ENCODE measurements at places on chromosomes 16 and 17.

- DNase-seq = no peak
Observed at GRCh38 chr17:50488880-50489279, 10.2 kb downstream of the RSAD1 start.

GRCh38 chr16:3022208-3022683 lies 1.5 kb downstream of the HCFC1R1 start:
- peak; percentile 92 for DNase-seq

DNA sequence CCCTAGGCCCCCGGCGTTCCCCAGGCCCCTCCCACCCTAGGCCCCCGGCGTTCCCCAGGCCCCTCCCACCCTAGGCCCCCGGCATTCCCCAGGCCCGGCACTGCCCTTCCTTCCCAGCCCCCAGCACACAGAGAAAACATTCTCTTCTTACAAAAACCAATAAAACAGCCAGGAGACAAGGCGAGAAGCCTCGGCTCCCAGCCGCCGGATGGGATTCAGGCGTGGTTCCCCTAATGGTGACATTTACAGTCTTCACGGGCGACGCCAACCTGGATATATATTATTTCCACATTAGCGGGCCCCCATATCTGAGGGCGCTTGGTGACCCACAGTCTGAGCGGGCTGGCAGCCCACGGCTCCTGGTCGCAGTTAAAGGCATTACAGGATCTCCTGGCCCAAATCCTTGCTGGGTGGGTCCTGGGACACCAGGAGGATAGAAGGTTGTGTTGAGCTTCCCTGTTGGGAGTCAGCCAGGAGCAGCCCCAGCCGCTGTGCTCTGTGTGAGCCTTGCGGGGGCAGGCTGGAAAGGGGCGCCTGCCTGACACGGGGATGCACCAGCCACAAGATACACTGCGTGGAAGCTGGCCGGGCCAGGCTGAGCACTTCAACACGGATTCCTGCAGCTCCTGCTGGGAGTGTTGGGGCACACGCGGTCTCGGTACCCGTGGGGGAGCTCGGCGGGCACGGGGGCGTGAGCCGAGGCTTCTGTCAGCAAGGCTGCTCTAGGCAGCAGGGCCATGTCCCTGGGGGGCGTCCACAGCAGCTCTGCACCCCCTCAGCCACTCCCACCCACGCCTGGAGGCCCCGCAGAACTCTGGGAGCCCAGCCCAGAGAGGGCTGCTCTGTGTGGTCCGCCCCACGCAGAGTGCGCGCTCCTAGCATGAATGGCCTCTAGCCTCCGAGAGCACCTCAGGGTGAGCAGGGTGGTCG lies 83.7 kb downstream of the LMF1 start:
- DNase-seq = no peak

DNA sequence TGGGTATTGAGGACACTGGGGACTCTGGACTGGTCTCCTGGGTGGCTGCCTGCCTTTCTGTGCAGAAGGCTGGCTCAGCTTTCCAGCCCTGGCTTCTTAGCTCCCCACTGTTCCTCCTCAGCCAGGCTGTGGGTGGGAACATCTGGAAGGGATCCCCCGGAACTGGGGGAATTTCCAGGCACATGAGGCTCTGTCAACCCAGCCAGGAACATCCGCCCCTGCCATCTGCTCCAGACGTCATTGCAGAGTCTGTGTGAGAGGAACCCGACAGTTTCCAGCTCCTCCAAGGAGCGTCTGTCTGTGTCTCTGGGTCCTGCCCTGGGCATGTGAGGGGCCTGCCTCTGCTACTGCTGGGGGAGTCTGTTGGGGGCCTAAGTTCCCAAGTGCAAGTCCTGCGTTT lies 36.2 kb upstream of the CRHR1 start:
- no peak for DNase-seq

GRCh38 chr17:63571632-63572310 lies 21.5 kb downstream of the DCAF7 start:
- DNase-seq = no peak

GRCh38 chr16:10497132-10498101 lies 83.0 kb downstream of the EMP2 start:
- DNase-seq = no peak

GRCh38 chr17:81601525-81602120 lies 35.3 kb downstream of the NPLOC4 start:
- DNase-seq = no peak

DNA sequence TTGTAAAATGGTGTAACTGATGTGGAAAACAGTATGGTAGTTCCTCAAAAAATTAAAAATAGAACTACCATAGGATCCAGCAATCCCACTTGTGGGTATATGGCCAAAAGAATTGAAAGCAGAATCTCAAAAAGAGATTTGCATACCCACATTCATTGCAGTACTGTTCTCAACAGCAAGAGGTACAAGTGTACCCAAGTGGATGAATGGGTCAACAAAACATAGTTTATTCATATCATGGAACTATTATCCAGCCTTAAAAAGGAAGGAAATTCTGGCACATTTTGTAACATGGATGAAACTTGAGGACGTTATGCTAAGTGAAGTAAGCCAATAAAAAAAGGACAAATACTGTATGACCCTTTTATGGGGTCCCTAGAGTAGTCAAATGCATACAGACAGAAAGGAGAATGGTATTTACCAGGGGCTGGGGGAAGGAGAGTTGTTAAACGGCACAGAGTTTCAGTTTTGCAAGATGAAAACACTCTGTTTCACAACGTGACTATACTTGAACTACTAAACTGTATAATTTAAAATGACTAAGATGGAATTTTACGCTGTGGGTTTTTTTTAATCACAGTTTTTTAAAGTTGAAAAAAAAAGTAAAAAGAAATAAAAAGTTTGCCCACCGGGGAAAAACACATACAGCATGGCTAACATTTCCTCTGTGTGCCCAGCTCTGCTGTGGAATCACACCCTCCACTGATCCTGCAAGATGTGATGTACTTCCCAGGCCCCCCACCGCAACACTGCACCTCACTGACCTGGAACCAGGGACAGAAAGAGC lies 6.1 kb downstream of the TVP23A start:
- DNase-seq = no peak

DNA sequence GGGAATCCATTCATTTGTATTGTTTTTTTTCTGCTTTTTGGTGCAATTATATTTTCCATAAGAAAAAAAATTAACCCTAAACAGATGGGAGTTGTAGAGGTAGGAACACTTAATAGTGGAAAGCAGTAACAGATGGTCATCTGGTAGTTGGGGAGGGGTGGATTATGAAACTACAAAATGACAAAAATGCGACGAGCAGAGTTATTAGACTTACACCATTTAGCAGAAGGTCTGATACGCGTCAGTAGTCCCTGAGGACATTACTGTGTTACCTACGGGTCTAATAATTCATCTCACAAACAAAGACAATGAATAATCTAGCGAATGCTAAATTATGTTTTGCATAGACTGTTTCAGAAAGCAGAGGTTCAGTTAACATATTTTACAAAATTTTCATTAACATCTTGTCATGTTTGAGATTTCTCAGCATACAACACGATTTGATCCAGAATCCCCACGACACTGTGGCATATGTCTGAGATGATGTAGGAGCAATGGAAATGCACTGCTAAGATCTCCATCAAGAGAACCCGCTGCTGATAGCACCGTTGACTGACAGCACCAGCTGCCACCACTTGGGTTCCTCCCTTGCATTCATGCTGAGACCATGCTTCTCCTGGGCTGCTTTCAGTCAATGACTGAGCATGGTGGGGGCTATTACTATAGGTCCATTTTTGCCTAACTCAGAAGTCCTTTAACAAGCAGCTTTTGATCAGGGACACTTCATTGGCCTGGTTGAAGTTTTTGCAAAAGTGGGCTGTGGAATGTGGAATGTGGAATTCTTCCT lies 182.2 kb upstream of the CPHXL start:
- no peak for DNase-seq

- DNase-seq = no peak
Observed at GRCh38 chr16:58333985-58334384, 39.2 kb upstream of the PRSS54 start.

DNA sequence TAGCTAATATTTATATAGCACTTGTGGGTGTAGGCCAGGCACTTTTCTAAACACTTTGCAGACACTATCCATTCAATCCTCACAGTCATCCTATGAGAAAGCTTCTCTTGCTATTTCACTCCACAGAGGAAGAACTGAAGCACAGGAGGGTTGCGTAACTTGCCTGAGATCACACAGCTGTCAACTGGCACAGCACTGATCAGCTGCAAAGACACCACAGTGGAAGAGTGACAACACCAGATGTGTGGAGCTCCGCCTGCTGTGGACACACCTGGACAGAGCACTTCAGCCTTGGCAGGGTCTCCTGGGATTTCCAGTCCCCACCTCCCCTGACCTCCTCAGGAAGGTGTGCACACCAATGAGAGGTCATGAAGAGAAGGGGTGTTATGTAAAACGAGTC lies 13.3 kb upstream of the CNEP1R1 start:
- no peak for DNase-seq

DNA sequence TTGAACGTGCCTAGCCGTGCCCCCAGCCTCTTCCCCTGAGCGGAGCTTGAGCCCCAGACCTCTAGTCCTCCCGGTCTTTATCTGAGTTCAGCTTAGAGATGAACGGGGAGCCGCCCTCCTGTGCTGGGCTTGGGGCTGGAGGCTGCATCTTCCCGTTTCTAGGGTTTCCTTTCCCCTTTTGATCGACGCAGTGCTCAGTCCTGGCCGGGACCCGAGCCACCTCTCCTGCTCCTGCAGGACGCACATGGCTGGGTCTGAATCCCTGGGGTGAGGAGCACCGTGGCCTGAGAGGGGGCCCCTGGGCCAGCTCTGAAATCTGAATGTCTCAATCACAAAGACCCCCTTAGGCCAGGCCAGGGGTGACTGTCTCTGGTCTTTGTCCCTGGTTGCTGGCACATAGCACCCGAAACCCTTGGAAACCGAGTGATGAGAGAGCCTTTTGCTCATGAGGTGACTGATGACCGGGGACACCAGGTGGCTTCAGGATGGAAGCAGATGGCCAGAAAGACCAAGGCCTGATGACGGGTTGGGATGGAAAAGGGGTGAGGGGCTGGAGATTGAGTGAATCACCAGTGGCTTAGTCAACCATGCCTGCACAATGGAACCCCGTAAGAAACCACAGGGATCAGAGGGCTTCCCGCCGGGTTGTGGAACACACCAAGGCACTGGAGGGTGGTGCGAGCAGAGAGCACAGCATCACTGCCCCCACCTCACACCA lies 724 bp downstream of the GAA start:
- peak; percentile 46 for DNase-seq

GRCh38 chr16:52837251-52837650 lies 215.4 kb downstream of the CHD9NB start:
- DNase-seq = no peak

- DNase-seq = no peak
Observed at GRCh38 chr17:17765359-17766076, 71.3 kb downstream of the SREBF1 start.

- no peak for DNase-seq
Observed at GRCh38 chr17:2174014-2174413, 119.1 kb downstream of the HIC1 start.

GRCh38 chr16:80063713-80064069 lies 463.2 kb upstream of the MAF start:
- DNase-seq = no peak

DNA sequence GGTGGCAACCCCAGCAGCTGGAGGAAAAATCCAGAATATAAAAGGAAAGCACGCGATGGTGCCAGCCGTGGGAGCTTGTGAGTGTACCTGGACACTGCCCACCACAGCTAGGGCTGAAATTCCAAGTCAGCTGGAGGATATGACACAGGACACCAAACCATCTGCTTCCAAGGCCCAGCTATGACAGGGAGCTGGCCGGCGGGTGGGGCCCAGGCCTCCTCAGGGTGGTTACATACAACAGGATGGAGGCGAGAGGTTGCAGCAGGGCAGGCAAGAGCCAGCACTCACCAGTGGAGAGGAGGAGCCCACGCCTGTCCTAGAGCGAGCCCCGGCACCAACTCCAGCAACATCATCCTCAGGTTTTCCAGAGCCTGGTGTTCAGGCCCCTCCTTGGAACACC lies 163.2 kb upstream of the RPL38 start:
- DNase-seq = no peak

DNA sequence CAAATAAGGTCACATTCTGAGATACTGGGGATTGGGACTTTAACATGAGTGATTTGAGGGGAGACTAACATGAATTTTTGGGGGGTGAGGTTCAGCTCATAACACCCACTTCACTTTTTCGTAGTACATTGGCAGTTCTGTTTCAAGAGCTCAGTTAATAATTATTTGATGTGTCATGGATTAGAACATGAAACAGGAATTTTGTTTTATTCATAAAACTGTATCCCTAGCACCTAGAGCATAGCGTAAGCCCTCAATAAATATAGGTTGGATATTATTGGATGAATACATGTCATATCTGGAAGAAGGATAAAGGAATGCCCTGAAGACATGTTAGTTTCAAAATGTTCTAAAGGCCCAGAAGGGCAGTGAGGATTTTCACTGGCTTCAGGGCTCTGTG lies 119.8 kb downstream of the PRKCA start:
- DNase-seq = no peak

- no peak for DNase-seq
Observed at GRCh38 chr17:49465331-49465903, 29.7 kb upstream of the NGFR start.

GRCh38 chr17:2184993-2185931 lies 118.3 kb downstream of the SMG6 start:
- DNase-seq = no peak

GRCh38 chr17:54899721-54900456 lies 763 bp upstream of the TOM1L1 start:
- no peak for DNase-seq

GRCh38 chr17:57665696-57666095 lies 79.4 kb downstream of the CCDC182 start:
- DNase-seq = no peak

DNA sequence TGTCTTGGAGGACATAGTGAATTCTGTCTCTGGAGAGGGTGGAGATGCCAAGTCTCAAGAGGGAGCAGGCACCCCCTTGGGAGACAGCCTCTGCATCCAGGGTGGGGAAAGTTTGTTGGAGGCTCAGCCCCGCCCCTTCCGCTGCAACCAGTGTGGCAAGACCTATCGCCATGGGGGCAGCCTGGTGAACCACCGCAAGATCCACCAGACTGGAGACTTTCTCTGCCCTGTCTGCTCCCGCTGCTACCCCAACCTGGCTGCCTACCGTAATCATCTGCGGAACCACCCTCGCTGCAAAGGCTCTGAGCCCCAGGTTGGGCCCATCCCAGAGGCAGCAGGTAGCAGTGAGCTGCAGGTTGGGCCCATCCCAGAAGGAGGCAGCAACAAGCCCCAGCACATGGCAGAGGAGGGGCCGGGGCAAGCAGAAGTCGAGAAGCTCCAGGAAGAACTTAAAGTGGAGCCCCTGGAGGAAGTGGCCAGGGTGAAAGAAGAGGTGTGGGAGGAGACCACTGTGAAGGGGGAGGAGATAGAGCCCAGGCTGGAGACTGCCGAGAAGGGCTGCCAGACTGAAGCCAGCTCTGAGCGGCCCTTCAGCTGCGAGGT lies 5.2 kb downstream of the ZNF646 start:
- DNase-seq = no peak

GRCh38 chr16:13968835-13969234 lies 48.9 kb downstream of the ERCC4 start:
- DNase-seq = no peak

DNA sequence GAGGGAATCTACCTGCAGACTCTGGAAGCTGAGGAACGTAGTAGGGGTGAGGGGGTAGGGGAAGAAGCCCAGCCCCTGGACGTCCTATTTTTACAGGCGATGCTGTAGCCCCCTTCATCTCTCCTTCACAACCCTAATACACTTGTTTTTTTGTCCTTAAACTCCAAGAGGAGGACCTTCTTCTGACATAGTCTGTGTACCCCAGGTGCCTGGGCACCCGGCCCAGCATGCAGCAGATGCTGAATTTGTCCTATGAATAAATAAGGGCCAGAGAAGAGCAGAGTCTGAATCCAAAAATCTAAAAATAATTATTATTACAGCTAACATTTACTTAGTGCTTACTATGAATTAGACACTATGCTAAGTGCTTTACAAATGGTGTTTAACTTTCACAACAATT lies 5.1 kb downstream of the KIF18B start:
- no peak for DNase-seq
